Stimulated activated CD8-positive, alpha-beta memory T cell treated with anti-CD3 and anti-CD28 coated beads, Interleukin-4, amount 100 ng/mL, for 4 hours (primary cell): ENCODE measurements at places on chromosomes 4 and X.

DNA sequence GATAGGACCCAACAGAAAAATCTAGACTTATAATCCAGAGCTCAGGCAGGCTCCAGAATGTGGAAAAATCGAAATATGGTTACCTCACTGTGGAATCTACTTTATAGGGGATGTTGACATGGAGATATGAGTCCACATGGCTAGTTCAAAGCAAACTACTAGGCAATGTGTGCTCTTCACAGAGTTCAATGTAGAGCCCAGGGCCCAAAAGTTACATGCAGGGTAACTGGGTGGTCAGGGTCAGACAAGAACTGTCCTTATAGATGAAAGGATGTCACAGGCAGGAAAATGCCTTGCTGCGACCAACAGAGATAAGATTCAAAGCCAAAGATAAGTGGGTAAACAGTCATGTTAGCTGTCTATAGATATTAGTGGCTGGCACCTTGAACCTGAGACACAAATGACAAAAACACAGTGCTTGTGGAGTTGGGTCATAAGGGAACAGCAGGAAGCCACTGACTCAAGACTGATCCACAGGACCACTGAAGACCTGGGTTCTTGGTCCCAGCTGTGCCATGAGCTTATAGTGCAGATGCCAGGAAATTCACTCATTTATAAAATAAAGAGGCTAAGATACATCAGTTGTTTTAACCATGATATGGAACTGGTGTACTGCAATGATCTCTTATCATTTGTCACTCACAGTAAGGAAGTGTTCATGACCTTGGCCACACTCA, 101.7 kb upstream of the MBNL3 start:
- no peak for DNase-seq

DNA sequence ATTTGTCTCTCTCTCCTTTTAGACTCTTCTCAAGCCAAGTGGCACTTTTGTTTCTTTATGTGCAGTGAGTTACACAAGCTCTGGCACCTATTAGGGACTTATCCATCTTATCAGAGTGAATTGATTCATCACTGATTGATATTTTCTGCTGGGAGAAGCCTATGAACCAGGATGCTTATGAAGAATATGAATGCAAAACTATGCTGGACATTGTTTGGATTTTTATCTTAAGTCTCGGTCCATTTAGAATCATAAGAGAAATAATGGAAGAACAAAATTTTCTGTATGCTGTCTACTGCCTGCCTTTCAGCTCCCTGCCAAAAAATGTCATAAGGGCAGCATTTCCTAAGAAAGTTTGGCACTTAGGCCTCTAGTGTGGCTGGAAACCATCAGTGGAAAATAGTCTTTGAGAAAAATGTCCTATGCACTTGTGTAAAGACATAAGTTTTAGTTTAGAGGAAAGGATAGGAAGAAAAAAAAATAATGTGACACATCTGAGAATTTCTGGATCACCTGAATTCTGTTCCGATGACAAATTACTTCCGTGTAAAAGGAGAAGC, 365.7 kb upstream of the MAD2L1 start:
- DNase-seq, result no peak

GRCh38 chr4:144820011-144820727, 174.2 kb downstream of the HHIP start:
- DNase-seq, result no peak

DNA sequence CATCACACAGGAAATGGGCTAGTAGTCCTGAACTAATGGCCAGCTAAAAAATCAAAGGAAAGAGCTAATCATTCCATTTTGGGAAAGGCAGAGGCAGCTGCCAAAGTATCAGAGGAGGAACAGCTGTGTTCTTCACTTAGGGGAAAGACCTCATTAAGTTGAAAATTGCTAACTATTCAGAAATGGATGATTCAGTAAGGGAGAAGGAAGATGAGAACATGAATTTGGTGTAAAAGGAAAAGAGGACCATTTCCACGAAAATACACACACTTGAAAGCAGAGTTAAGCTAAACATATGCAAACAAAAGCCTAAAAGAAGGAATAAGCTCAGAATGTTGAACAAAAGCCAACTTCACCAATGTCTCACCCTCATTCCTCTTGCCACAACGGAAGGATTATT, 90.4 kb downstream of the PCDH19 start:
- no peak for DNase-seq

DNA sequence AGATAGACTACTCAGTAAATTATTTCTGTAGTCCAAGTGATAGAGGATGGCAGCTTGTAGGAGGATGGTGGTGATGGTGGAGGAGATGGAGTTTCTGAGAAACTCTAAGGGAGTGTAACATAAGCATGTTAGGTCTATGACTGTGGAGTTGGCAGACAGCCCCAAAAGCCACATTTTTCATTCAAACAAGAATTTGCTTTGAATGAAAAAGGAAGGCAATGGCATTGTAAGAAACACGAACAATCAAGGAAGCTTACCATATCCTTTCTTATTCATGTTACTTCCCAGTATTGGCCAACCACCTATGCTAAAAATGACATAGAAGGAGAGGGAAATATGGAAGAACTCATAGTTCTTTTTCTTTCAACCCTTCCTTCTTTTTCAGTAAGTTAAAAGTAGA, 18.7 kb upstream of the SEC24B start:
- no peak for DNase-seq

GRCh38 chrX:131728295-131729145, 184.6 kb downstream of the OR13H1 start:
- peak; percentile 47 for DNase-seq

DNA sequence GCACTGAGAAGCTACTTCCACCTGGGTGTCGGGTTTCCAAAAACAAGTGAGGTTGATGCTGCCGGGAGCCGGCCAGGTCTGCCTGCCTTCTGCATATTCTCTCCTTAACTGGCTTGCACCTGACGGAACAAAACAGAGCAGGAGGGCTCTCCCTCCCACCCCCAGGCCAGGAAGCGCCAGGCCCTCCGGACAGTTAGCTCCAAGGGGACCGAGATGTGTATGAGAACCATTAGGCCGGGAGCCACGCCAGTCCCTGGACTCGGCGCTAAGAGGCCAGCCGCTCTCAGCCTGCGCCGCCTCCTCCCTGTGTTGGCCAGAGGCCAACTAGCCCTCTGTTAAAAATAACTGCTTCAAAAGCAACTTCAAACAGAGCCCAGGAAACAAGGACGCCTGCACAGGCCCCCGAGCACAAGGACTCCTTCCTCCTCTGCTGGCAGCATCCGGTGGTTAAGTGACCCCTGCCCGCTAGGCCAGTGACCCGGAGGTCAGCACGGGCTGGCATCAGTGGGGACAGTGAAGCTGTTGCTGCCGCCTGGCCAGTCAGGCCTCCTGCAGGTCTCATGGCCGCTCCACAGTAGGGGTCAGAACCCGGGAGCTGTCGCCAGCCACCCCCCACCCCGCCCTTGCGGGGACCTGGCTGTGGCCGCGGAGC, 107.9 kb downstream of the ABLIM2 start:
- no peak for DNase-seq

DNA sequence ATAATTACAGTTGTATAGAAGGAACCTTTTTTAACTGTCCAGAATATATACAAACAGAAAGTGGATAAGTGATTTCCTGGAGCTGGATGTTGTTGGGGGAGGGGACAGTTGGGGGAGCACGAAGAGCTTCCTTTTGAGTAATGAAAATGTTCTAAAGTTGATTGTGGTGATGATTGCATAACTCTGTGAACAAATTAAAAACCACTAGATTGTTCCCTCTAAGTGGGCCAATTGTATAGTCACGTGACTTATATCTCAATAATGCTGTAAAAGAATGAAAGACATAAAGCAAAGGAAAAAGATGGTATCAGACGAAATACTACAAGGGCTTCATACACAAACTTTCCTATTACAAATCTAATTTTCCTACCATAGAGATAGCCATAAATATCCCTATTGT, 2.7 kb downstream of the CT55 start:
- no peak for DNase-seq

DNA sequence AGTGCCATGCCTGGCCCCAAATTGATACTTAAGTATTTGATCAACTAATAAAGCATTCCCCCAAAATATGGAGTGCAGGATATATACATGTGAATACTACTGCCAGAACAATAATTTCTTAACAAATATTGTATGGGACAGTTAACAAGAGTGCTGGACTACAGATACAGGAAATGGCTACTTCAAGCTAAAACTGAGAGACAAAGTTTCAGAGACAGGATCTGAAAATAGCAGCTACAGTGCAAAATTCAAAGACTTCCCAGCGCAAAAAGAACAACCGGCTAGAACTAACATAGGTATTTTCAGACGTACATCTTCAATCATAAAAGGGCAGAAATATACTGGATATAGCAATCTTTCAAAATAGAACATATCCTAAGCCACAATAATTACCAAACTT, 6.3 kb downstream of the ATRX start:
- DNase-seq, result no peak

GRCh38 chr4:177271915-177272766, 37.5 kb upstream of the NEIL3 start:
- no peak for DNase-seq

DNA sequence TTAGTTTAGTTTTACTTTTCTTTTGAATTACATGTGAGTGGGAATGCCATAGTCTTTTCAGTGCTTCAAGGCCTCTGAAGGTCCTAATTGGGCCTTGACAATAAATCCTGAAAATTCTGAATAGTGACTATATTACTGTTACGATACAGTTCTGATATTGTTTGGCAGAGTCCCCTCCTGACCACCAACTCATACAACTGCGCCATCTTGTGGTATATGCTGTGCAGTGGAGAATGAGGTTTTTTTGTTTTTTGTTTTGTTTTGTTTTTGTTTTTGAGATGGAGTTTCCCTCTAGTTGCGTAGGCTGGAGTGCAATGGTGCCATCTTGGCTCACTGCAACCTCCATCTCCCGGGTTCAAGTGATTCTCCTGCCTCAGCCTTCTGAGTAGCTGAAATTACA, 56.6 kb upstream of the CHRDL1 start:
- no peak for DNase-seq

- DNase-seq, result no peak
These were observed 69.8 kb upstream of the SLIT2 start for GRCh38 chr4:20181926-20182325.

DNA sequence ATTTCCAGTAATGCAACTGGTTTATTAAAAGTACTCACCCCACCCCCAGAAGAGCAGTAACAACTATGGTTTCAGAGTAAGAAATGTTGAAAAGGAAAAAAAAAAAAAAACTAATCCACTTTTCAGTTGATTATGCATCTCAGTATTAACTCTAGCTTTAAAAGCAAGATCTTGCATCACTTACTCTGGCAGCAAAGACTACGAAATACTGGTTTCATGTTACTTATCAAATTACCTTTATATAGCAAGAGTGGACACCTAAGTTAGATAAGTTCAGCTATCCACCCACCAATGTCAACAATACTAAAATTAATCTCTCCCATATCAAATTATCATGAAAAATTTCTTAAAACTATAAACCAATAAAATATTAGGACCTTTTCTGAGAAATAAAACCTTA, 105.0 kb downstream of the ABCB7 start:
- no peak for DNase-seq
